Fibroblast of skin of back (primary cell): ENCODE measurements at places on chromosomes 12 and 14.

GRCh38 chr12:104340925-104341611 is 37.5 kb downstream of the EID3 start:
- no peak for DNase-seq

GRCh38 chr14:33504246-33505099 is 446.4 kb downstream of the EGLN3 start:
- DNase-seq = no peak

- no peak for DNase-seq
Observed at GRCh38 chr12:49030119-49030518, 11.5 kb upstream of the PRKAG1 start.

DNA sequence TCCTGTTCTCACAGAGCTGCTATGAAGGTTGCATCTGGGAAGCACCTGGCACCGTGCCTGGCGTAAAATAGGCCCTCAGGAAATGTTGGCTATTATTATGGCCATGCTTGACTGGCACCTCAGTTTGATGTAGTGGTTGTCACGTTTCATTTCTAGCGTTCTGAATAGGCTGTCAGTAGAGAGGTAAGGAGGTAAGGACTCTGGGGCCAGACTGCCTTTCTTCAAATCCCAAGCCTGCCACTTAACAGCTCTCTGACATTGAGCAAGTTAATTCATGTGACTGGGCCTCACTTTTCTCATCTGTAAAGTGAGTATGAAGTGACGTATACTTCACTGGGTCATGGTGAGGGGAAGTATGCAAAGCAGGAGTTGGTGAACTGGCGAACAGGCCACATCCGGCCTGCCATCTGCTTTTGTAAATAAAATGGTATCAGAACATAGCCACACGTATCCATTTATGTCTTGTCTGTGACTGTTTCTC is 196.2 kb downstream of the CACNA1C start:
- DNase-seq = peak; percentile 84

DNA sequence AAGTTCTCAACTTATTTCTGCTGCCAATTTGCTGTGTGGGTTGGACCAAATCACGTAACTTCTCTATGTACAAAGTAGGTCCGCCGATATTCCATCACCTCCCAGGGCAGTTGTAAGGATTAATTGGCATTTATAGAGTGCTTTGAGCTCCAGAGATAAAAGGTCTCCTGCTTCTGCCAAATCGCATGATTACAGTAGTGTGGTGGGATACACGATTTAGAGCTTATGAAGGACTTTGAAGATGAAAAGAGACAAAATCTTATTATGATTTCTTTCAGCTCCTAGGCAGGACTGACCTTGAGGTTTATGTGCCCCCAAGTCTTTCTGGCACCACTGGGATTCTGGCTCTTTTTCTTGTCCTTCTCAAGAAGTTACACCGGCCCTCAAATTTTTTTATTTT is 84.7 kb downstream of the TBC1D30 start:
- no peak for DNase-seq
